ENCODE measurements at places on chromosomes 6 and 20.

GRCh38 chr6:140320081-140321080 lies 945.9 kb upstream of the CITED2 start:
- DNase-seq, result no peak

- DNase-seq, result no peak
Observed at GRCh38 chr20:62999580-62999979, 7.2 kb downstream of the BHLHE23 start.

DNA sequence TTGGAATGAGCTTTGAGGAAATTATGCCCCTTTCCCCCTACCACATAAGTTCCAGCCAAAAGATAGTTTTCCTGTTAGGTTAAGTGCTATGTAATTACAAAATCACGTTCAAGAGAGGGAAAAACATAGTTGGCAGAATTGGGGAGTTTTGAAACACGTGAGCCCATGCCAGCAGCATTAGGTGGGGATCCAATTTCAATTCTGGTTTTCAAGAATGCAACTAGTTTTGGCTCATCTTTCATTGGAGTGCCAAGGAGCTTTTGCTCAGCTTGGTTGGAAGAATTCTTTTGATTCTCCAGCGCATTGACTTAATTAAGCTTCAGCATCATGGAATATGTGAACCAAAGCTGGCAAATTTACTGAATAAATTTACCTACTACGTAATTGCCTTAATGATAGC lies 95.9 kb downstream of the SAMD5 start:
- DNase-seq, result no peak

GRCh38 chr20:19453410-19453809 lies 241.0 kb downstream of the SLC24A3 start:
- no peak for DNase-seq

DNA sequence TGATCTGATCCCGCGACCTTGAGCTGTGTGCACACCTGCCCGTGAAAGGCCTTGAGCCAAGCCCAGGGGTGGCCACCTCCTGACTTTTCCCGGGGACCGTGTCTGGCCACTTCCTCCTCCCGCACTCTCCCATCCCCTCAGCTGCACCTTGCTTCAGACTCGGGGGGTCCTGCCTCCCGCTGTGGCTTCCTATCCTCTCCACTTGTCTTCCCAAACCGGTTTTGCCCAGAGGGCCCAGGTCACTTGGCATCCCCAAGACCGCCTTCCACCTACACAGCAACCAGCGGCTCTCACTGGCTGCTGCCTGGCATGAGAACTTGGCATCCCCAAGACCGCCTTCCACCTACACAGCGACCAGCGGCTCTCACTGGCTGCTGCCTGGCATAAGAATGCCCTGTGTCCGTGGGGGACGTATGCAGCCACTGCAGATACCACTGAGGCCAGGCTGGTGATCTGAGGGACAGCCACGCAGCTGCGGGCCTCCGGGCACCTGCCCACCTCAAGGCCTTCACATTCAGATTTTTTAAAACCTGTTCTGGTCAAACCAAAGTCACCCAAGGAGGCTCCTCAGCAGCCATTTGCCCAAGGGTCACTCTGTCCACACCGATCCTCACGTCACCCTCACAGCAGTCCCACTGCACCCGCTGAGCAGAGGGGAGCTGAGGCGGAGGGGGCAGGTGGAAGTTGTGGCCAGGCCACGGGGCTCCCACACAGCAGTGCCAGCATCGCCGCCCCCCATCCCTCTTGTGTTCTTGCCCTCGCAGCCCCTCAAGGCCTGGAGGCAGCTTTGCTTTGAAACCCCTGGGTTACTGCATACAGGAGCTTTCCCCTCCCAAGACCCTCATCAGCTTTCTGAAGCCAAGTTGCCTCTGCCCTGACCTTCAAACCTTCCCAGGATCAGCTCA lies 245.5 kb downstream of the TAF4 start:
- DNase-seq, result no peak

DNA sequence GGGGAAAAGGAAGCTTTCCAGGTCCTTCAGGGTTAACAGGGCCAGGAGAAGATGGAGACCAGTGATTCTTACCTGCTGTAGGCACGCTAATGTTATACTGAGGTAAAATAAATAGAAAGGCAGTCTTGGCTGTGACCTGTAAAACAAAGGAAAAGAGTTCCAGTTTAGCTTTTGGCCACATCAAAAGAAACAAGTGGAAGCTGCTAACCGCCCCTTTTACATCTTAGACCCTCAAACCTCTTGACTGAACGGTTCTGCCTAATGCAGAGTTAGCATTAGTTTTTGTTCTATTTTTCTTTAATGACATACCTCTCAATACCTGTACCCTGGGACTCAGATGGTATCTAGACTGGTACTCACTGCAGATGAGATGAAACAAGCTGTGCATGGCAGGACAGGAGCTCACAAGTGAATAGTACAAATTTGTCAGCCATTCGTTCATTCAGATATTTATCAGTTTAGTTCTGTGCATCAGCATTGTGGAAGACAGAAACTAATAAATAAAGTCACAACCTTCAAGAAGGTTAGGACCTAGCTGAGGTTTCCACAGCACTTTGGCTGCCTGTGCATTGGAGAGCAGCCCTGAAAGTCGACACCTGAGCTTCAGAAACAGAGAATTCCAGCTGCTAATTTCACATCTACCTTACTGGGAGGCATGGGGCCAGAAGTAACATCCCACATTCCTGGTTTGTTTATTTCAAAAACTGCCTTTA lies 41.0 kb downstream of the TRAM2 start:
- no peak for DNase-seq

GRCh38 chr6:13282393-13283069 lies 45.8 kb downstream of the TBC1D7 start:
- DNase-seq, result no peak

- no peak for DNase-seq
Observed at GRCh38 chr6:150118627-150119026, 24.2 kb upstream of the PPP1R14C start.

DNA sequence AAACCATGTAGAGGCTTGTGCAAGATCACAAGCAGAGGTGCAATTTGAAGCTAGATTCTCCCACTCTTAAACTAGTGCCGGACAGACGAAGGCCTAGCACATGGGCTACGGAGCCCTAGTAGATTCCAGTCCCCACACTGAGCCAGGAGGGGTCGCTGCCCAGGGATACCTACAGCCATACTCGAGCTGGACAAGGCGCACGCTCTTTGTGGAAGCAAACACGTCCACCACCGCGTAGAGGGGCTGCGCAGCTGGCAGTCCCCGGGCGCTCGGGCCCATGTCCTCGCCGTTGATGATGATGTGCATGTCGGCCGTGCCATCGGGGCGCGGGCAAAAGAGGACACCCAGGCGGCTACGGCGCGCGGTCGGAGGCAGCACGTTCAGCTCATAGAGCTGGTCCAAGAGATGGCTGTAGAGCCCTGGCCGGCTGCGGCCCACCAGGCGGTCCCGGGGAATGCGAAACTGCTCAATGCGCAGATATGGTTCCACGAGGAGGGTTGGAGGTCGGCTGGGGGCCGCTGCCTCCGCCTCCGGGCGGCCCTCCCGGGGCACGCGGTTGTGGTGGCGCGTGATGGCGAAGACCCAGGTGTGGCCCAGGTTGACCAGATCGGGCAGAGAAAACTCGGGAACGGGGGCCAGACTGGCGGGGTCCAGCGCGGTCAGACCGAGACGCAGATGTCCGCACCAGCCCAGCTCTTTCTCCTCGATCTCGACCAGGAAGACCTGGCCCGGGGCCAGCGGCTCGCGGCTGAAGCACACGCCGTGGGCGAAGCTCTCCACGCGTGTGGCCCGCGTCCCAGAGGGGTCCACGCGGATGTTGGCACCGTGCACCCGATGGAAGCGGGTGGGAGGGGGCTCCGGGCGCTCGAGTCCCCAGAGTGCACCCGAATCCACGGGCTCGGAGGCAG lies 677 bp downstream of the NEURL2 start:
- peak; percentile 51 for DNase-seq

DNA sequence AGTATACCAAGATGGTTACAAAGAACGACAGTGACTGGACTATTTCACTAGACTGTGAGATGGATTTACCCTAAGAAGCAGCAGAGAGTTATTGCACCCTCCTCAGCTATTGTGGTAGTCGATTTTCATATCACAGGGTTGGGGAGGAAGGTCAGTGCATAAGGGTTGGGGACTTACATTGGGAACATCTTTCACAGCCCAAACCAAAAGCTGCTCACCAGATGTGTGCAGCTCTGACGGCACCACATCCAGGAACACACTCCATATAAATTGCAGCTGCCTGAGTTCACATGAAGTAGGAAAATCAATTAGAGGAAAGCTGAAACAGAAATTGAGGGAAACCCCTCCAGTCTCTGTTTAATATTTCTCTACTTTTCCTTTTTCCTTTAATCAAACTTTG lies 470.5 kb upstream of the NRSN1 start:
- no peak for DNase-seq

GRCh38 chr6:78861509-78861908 lies 5.8 kb upstream of the IRAK1BP1 start:
- no peak for DNase-seq

- no peak for DNase-seq
Observed at GRCh38 chr20:43096126-43096930, 93.4 kb downstream of the PTPRT start.

- DNase-seq, result no peak
Observed at GRCh38 chr20:60999250-60999649, 252.8 kb upstream of the CDH4 start.

DNA sequence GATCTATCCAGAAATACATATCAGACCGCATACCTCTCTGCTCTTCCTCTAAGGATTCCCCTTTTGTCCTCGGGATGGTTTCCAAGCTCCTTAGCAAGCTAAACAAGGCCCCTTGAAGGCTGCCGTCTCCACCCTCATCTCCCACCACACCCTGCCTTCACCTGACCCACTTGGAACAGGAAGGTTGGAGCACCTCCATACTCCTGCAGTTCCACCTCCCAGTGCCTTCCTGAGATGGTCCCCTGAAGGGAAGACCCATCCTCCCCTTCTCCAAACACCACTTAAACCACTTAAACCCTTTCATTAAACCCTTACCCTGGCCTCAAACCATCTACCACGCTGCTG lies 8.5 kb upstream of the POU5F1 start:
- DNase-seq, result no peak

DNA sequence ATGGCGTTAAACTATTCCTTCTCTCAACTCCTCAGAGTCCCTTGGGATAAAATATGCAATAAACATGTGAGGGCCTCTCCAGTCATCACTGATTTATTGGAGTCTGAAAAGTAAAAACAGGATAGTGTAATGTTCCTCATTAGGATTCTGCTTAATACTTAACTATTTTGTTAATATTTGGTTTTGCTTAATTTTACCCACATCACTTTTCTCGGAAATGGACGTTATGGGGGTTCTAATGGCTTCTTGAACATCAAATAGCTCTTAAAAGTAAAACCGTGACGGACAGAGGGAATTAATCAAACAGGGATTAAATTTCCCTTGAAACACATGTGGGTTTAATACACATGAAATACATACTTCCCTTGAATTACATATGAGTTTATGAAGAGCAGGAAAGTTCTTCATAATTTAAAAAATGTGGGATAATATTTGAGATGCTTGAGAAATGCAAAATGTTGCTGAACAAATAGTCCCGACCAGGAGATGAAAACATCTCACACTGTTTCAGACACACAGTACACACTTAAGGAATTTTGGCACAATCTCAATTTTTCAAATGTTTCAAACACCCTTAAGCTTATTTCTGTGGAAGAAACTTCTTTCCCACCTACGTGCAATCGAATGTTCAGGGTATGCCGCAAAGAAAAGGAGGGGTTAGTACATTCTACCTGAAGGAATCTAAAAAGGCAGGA lies 38.4 kb upstream of the EIF2S2 start:
- DNase-seq, result no peak

GRCh38 chr6:105587349-105588122 lies 184.7 kb upstream of the PREP start:
- DNase-seq, result no peak

DNA sequence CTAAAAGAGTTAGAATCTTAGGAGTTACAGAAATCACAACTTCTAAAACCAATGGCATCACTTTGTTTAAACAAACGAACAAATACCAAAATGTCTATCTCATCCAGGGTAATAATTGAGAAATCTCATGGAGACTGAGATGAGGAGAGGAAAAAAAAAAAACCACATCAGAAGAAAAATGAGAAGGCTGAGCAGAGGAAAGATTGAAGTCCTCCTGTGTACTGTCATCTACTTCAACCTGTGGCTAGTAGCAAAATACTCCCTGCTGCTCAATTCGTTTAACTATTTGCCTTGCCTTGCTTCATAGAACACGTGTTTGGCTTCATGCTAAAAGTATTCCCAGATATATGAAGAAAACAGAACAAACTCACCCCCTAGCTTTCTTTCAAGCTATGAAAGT lies 143.7 kb downstream of the PDE10A start:
- DNase-seq, result no peak

DNA sequence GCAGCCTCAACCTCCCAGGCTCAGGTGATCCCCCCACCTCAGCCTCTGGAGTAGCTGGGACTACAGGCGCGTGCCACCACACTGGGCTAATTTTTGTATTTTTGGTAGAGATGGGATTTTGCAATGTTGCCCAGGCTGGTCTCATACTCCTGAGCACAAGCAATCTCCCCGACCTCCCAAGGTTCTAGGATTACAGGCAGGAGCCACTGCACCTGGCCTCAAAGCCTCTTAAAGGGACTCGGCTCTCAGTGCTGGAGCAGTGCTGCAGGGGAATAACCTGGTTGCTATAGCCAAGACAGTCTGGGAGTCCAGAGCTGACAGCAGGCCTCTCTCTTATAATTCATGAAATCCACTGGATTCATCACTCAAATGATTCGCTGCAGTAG lies 17.0 kb downstream of the GHRH start:
- DNase-seq, result no peak

- no peak for DNase-seq
Observed at GRCh38 chr6:16717275-16717942, 43.9 kb downstream of the ATXN1 start.

- no peak for DNase-seq
Observed at GRCh38 chr6:30157999-30158398, 3.0 kb downstream of the TRIM10 start.

- no peak for DNase-seq
Observed at GRCh38 chr6:163620670-163621330, 206.3 kb downstream of the QKI start.

DNA sequence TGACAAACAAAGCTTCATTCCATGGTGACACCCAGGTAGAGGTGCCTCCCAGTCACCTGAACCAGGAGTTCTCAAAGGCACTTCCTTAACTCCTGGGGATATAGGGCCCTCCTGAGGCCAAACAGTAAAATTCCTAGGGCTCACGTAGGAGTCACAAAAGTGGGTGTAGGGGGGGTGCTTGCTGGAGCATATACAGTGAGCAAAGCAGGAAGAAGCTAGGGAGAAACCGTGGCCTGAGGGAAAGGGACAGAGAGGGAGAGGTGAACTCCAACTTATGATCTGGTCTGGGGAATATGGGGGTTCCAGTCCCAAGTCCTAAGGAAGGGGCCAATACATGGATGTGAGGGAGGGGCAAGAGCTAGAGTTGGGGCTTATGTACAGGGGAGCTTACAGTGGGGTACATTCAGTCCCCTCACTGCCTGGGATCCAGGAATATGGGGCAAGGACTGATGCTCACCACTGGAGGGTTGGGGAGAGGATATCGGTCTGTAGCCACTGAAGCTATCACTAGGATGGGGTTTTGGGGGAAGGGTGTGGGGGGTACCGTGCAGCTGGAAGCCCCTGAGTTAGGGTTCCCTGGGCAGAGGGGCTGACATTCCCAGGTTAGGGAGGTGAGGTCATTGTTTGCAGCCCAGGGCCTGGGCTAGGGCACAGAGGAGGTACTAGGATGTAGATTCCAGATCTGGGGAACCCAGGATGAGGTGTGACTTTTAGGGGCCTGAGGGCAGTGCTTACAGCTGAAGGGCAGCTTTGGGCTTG lies 950 bp downstream of the PEDS1 start:
- DNase-seq, result no peak
